Thyroid gland (tissue), 4 donors: ENCODE measurements at places on chromosomes 3 and 15.

DNA sequence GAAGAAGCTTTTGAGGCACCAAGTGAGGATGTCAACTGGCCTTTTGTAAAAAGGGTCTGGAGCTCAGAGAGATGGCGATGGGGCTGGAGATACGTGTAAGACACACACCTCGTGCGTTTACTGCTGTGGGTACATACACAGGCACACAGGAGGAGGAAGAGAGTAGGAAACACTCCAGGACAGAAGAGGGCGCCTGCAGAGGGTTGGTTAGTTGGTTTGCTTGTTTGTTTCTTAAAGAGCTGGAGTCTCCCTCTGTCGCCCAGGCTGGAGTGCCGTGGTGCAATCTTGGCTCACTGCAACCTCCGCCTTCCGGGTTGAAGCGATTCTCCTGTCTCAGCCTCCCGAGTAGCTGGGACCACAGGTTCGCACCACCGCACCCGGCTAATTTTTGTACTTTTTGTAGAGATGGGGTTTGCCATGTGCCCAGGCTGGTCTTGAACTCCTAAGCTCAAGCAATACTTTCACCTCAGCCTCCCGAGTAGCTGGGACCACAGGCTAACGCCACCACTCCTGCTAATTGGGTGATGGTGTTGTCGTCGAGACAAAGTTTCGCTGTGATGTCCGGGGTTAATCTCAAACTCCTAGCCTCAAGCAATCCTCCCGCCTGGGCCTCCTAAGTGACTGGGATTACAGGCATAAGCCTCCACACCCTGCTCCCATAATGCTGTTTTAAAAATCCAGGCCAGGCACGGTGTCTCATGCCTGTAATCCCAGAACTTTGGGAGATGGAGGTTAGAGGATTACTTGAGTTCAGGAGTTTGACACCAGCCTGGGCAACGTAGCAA lies 1.3 kb upstream of the PRR20G start:
- no peak for DNase-seq

- DNase-seq: peak; percentile 1
These were observed 136.8 kb upstream of the ACP3 start for GRCh38 chr3:132180337-132180791.

DNA sequence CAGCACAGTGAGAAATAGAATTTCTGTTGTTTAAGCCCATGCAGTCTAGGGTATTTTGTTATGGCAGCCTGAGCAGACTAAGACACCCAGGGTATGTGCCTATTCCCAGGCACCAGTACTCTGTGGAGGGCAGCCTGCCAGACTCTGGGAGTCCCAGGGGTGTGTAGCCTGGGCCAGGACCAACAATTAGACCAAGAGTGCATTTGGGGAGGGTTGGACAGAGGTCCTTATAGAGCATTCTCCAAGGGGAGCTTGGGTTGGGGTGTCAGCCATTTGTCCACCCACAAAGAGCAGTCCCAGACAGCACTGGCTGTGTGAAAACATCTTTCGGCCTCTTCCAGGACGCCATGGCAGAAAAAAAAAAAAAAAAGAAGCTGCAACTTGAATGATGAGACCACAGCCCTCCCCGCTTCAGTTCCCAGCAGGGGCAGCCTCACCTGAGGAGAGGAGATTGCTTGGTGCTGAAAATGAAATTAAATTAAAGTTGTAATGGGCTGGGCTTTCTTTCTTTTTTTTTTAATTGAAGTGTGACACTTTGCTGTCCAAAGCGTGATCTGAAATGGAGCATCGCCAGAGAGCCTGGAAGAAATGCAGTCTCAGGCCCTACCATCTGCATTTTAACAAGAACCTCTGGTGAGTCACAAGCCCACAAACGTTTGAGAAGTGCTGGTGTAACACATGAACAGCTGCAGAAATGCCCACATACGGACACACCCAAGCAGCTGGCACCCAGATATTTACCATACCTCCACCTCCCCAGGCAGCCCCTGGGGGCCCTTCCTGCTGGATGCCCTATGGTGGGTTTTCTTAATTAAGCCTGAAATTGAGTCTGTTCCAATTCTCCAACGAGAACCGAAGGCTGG lies 21.3 kb upstream of the CAV3 start:
- DNase-seq: no peak

DNA sequence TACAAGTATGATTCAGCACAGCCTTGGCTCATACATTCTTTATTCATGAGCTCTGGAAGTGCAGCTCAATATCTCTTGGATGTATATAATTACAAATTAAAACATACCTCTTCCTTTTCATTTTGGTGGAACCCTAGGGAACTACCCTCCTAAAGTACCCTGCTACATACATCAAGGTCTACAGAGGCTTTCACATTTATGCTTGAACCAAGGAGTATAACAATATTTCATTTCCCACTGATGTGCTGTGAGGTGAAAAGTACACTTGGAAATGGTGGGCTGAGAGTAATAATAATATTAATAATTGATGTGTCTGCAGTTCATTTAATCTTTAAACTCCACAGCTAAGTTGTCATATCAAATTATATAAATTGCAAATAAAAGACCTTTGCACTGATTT lies 142.2 kb upstream of the LRRC3B start:
- DNase-seq: no peak

DNA sequence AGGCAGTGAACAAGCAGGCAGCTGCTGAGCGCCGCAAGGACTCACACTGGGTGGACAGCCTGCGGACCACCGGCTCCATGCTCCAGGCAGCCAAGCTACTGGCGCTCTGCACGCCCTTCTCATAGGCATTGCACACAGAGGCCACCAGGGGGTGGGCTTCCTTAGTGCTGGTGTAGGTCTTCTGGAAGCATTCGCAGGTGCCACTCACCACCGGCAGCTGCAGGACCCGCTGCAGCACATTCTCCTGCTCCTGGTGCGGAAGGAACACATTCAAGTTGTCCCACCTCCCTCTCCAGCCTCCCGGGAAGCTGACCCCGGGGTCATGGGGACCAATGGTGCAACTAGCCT lies 6.0 kb downstream of the PLIN1 start:
- no peak for DNase-seq

DNA sequence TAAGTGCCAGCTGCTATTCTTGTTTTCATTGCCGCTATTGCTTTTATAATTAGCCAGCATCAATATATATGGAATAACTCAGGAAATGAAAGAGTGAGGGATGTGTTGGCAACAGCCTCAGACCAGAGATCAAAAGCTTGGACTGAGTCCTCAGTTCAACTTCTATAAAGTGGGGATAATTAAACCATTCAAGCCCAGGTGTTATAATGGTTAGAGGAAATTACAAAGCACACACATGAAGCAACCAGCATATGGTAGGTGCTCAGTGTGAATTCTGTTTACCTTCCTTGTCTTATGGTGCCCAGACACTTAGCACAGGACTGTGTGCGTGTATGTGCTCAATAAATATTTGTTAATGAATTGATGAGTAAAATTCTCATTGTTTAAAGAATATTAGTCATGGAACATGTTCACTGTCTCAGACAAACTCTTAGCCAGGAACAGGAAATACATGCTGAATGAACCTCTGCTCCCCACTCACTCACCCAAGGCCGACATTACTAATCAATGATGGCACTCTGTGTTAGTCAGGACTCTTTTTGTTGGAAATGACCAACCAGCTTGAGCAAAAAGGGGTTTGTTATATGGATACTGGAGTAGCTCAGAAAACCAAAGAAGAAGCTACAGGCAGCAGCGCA lies 16.7 kb upstream of the CCDC174 start:
- DNase-seq: no peak

GRCh38 chr3:32820430-32820829 lies 2.6 kb downstream of the TRIM71 start:
- no peak for DNase-seq
